Hypothalamus (tissue), 51 donors: ENCODE measurements at places on chromosomes 1 and 21.

DNA sequence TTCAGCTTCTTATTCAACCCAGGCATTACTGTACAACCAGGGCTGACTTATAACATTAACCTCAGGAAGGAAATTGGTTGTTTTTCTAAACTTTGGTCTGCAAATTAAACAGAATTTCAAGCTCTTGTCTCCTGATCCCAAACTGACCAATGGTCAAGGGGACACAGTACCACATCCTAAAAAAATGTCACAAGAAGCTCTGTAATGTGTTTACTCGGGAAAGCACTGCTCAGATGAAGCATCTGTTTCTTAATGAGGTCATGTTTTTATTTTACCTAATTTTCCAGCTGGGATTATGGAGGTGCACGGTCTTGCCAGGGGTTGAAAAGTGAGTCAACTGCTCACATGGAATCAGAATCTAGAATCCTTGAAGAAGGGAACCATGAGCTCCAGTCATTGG, 18.7 kb downstream of the ADAMTS5 start:
- DNase-seq, result no peak

DNA sequence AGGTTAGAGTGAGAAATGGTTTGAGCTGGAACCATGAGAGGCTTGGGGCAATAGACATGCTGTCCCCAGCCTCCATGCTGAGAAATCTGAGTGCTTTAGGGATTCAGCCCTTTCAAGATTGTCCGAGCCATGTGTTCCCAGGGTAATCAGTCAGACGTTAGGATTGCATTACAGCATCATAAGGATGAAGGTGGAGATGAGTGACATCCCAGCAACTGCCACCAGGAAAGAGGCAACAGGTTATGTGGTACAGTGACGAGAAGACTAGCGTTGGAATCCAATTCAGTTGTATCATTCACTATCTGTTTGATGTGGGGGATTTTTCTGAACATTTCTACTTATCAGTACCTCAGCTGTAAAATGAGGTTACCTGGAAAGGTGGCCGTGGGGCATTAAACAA, 1.7 kb downstream of the CAMK1G start:
- no peak for DNase-seq

GRCh38 chr1:48202030-48202752, 20.3 kb upstream of the SLC5A9 start:
- peak; percentile 62 for DNase-seq

DNA sequence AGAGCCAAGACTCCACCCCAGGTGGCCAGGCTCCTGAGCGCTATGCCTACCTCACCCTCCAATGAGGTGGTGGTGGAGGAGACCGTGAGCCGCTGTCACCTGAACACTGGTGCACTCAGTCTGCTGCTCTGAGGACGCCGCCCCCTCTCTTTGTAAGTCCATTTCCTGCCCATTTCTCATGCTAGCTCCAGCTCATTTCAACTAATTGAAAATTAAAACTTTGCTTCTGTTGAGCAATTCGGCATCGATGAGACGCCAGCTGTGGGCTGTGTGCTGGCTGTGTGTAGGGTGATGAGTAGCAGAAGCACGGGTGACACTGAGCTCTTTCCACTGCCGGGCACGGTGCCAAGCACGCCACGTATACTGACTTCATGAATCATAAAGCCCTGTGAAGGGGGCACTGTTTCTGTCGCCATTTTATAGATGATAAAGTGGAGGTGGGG, 11.2 kb downstream of the TNFRSF1B start:
- no peak for DNase-seq

- DNase-seq, result no peak
Measured at GRCh38 chr21:18424276-18424675, 20.7 kb upstream of the TMPRSS15 start.

- no peak for DNase-seq
Measured at GRCh38 chr1:229815076-229815475, 189.0 kb downstream of the URB2 start.

GRCh38 chr1:48725341-48726046, 51.2 kb downstream of the BEND5 start:
- DNase-seq, result no peak

GRCh38 chr1:241605146-241605805, 34.9 kb downstream of the CHML start:
- DNase-seq, result no peak

DNA sequence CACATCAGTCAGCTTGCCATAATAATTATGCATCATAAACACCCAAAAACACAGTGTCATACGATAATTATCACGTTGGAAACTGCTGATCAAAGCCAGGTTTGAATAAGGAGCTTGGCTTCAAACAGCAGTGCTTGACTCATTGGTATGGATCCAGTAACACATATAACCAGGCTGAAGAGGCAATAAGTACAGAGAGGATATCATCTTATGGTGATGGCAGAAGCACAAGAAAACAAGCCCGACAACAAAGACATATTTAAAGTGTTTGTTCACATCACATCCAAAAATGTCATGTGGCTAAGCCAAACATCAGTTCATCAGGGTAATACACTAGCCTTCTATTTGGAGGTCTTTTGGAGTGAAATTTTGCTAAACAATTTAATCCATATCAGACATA, 389.7 kb downstream of the NCAM2 start:
- DNase-seq, result no peak

- no peak for DNase-seq
Measured at GRCh38 chr21:20276954-20277353, 721.3 kb upstream of the NCAM2 start.

DNA sequence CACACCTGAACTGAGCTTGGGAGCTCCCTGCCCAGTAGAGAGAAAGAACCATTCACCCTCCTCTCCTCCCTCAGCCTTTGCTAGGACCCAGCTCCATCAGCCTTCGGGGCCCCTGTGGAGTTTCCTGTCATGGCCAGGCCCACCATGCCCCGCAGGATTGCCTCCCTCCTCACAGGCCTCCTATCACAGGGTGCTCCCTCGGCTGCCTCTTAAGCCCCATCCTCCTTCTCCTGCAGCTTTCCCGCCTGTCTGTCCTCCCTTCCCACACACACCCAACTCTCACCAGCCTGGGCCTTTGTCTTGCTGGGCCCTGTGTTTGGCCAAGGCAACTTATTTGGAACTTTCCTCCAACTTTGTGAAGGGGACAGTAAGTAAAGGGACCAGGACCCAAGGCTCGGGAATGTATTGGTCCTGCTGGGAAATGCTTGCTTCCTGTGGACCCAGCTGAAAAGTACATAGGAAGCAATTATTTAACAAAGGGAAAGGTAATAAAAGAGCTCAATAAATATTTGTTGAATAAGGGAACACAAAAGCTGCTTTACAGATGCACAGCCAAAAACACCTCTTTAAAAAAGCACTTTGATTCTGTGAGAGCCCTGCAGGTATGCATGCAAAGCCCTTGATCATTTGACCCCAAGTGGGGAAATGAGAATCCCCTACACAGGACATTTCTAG, 31.6 kb upstream of the TENT5C start:
- no peak for DNase-seq

GRCh38 chr1:62274496-62275485, 44.4 kb downstream of the KANK4 start:
- DNase-seq, result no peak

DNA sequence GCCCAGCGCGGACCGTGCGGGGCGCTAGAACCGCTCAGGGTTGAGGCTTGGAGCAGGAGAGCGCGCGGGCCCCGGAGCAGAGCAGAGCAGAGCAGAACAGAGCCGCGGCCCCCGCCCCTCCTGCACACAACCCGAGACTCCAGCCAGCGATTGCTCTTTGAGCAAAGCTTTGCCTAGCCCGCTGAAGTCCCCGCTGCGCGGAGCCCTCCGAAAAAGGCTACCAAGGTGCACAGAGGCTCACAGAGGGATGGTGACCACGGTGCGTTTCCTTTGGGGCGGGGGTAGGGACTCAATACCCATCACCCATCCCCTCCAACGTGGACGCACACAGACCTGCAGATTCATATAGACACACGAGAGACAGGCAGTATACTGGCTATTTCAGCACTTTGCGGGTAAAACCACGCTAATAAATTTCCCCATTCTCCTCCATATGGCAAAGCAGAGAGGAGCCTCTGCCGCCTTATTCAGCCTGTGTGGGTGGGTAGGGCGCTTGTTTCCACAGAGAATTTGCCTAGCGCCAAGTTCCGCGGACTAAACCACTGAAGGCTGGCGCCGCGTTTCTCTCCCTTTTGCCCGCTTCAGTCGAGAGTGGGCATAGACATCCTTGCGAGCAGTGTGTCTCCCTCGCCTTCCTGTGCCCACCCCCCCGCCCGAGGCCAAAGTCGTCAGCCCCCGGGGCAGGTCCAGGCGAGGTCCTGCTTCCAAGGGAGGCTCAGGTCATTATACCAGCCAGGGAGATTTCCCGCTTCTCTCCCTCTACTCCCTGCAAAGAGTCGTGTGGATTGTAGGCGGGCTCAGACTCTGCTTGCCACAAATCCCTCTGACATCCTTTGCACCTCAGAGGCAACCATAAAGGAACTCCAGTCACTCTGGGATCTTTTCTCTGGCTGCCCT, 8.5 kb downstream of the HLX start:
- no peak for DNase-seq

- no peak for DNase-seq
Measured at GRCh38 chr1:55572878-55573734, 357.9 kb upstream of the USP24 start.
